ENCODE measurements at places on chromosomes 7 and 10.

GRCh38 chr10:11444531-11445228, 166.8 kb downstream of the USP6NL start:
- no peak for DNase-seq

DNA sequence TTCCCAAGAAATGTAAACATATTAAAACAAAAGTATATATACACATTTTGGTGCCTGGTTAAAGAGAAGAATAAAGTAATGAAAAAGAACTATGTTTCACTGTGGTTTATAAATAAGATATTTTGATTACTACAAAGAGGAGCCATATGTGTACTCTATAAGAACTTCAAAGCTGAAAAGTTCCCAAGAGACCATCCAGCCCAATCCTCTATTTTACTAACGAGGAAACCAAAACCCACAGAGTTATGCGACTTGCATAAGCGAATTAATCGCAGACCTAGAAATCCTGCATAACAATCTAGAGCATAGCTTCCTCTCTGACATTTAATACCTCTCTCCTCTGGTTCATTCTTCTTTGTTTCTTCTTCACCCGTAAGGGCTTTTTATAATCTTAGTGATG, 937.1 kb downstream of the CNTNAP2 start:
- no peak for DNase-seq

DNA sequence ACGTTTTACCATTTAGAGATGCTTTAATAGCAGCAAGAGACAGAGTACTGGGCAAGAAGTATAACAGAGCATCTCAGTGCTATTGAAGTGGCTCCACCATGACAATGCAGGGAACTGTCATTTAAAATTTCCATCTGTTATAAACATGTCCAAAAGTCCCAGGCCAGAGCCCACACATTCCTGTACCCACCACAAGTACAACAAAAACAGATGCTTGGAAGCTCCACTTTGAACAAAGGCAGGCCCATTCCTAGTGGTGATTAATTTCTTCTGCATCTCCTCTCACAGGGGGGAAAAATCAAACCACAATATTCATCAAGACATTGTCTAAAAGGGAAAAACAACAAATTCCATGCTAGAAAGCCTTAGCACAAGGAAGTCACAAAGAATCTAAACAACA, 627.9 kb downstream of the PARD3 start:
- no peak for DNase-seq

DNA sequence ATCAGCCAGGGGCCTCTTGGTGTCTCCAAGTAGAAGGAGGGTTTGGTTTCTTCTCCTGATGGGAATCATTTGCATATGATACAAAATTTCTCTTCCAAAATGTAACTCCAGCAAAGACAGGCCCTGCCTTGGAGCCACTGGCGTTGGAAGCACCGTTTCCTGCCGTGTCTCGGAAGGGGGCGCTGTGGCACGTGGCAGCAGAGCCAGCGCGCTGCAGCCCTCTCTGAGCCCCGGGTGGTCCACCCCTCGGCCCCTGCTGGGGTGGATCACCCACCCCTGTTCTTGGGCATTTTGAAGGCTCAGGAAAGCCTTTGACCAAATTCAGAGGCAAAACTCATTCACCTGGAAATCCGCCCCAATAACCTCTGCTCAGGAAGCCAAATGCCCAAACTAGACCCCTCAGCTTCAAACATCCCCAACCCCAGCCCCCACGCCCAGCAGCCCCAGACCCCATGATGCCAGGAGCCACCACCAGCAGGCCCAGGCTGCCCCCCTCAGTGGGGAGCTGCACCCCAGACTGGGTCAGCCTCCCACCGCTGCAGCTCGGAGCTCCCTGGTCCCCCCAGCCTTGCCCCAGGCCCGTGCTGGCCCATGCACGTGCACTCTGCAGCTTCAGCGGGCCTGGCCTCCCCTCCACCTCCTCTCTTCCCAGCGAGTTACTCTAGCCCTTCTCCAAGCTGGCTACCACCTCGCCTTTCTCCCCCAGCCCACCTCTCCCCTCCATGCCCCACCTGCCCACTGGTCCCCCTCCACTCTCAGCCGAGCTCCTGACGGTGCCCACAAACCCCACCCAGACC, 29.5 kb upstream of the ELFN1 start:
- no peak for DNase-seq

DNA sequence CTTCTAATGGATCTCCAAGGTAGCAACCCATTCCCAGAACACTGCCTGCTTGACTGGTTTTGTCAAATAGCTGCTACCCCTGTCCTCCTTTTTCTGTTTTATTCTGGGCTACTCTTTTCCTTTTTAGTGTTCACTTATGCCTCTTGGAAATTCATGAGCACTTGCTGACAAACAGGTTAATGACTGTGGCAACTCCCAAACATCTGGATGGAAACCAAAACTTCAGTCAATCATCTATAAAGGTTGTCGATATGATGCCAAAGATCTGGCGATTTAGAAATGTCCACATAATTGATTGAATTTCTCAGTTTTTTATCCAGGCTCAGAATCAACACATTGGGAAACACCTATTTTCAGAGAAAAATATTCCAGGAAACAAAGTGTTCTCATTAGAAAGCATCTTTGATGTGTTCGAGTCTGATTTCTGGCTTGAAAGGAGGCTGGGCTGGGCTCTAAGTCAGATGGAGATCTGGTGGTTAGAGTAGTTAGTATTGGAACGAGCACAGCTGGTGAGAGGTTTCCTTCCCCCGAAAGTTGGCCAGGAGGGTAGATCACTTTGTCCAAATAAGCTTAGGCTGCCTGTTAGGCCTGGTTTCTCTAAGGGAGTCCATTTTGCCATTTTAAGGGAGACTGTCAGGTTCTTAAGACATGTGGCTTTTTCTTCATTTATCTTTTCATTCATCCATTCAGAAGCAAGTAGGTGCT, 17.8 kb downstream of the PAX2 start:
- no peak for DNase-seq

- DNase-seq: no peak
Measured at GRCh38 chr10:26474026-26474425, 35.9 kb downstream of the APBB1IP start.

GRCh38 chr10:68516766-68517165, 10.6 kb downstream of the SLC25A16 start:
- DNase-seq: no peak
